H7 (cell line): ENCODE measurements at places on chromosomes 11 and 22. TPM values are rescaled to one million over a fixed set of nuclear protein-coding genes. Genes with fewer than 3 reads are reported as not detected.

Gene C11orf87
- total RNA-seq = not detected in 2 replicates

Gene SEPTIN3
- 8.1 and 11.0 TPM in 2 replicates for total RNA-seq

Gene KRTAP5-2
- total RNA-seq = not detected in 2 replicates

Gene PTPN5
- total RNA-seq = 1.7 and 3.0 TPM in 2 replicates

Gene ZBTB3
- total RNA-seq = 26.8 and 42.0 TPM in 2 replicates

Gene KRTAP5-8
- not detected in 2 replicates for total RNA-seq

Gene MUC5B
- total RNA-seq = under 0.01 and 0.07 TPM in 2 replicates

Gene KCNC1
- not detected in 2 replicates for total RNA-seq

Gene YPEL1
- 2.2 and 6.4 TPM in 2 replicates for total RNA-seq

Gene OR52A1
- total RNA-seq = 3.0 and 8.2 TPM in 2 replicates

Gene APOA5
- 0.07 and 0.11 TPM in 2 replicates for total RNA-seq

Gene OR51B4
- not detected in 2 replicates for total RNA-seq

Gene DDI1
- not detected in 2 replicates for total RNA-seq

Gene PTGDR2
- total RNA-seq = 0.03 and 0.44 TPM in 2 replicates

Gene KCNK7
- not detected in 2 replicates for total RNA-seq

Gene C22orf42
- total RNA-seq = not detected in 2 replicates

Gene RAG2
- total RNA-seq = not detected in 2 replicates

Gene TREH
- not detected in 2 replicates for total RNA-seq

Gene SAA4
- total RNA-seq = not detected in 2 replicates

Gene PTPRCAP
- total RNA-seq = 0.74 and 2.6 TPM in 2 replicates

Gene ACTN3
- total RNA-seq = 36.9 and 68.8 TPM in 2 replicates

Gene ARHGAP32
- total RNA-seq = 15.6 and 18.4 TPM in 2 replicates

Gene NCF4
- not detected in 2 replicates for total RNA-seq

Gene IL17REL
- total RNA-seq = 0.04 TPM in 1 of 2 replicates, not detected in the other

Gene OR9Q1
- total RNA-seq = not detected in 2 replicates

Gene MS4A6A
- not detected in 2 replicates for total RNA-seq

Gene APLNR
- 1.4 and 3.4 TPM in 2 replicates for total RNA-seq

Gene MRGPRX4
- total RNA-seq = not detected in 2 replicates

Gene POU2F3
- 0.81 TPM in 1 of 2 replicates, not detected in the other for total RNA-seq

Gene MUC15
- total RNA-seq = not detected in 2 replicates

Gene AHNAK
- 8.3 and 11.2 TPM in 2 replicates for total RNA-seq

Gene OSM
- not detected in 2 replicates for total RNA-seq

Gene ATG2A
- 19.3 and 22.5 TPM in 2 replicates for total RNA-seq

Gene SLC22A9
- not detected in 2 replicates for total RNA-seq

Gene CEND1
- 0.14 TPM in 1 of 2 replicates, not detected in the other for total RNA-seq

Gene MICAL3
- 11.8 and 12.3 TPM in 2 replicates for total RNA-seq

Gene MYRF
- total RNA-seq = 3.6 and 4.2 TPM in 2 replicates

Gene PVALB
- 3.8 and 6.8 TPM in 2 replicates for total RNA-seq

Gene PRODH
- 34.3 and 53.1 TPM in 2 replicates for total RNA-seq

Gene CFAP300
- total RNA-seq = 0.35 and 1.7 TPM in 2 replicates

Gene CCDC34
- total RNA-seq = 10.0 and 13.6 TPM in 2 replicates

Gene RAB36
- 0.81 and 1.7 TPM in 2 replicates for total RNA-seq

Gene OR10A4
- not detected in 2 replicates for total RNA-seq

Gene FXYD6
- 17.8 and 32.8 TPM in 2 replicates for total RNA-seq

Gene TMPRSS5
- total RNA-seq = 0.21 and 0.44 TPM in 2 replicates

Gene GLYATL1
- total RNA-seq = 3.8 and 9.7 TPM in 2 replicates

Gene MUC5AC
- not detected in 2 replicates for total RNA-seq

Gene MAP6
- total RNA-seq = 0.31 and 0.44 TPM in 2 replicates

Gene LDHAL6A
- total RNA-seq = not detected in 2 replicates

Gene GGT5
- total RNA-seq = 0.63 TPM in 1 of 2 replicates, not detected in the other

Gene SCN3B
- 0.14 and 0.18 TPM in 2 replicates for total RNA-seq

Gene OR4S1
- not detected in 2 replicates for total RNA-seq

Gene TMEM132A
- 66.0 and 73.9 TPM in 2 replicates for total RNA-seq
